ENCODE measurements at places on chromosomes 13 and 19.

- no peak for DNase-seq
Observed at GRCh38 chr19:4327877-4328242, 10.8 kb downstream of the STAP2 start.

- DNase-seq: no peak
Observed at GRCh38 chr19:49408816-49409440, 14.3 kb downstream of the PTH2 start.

DNA sequence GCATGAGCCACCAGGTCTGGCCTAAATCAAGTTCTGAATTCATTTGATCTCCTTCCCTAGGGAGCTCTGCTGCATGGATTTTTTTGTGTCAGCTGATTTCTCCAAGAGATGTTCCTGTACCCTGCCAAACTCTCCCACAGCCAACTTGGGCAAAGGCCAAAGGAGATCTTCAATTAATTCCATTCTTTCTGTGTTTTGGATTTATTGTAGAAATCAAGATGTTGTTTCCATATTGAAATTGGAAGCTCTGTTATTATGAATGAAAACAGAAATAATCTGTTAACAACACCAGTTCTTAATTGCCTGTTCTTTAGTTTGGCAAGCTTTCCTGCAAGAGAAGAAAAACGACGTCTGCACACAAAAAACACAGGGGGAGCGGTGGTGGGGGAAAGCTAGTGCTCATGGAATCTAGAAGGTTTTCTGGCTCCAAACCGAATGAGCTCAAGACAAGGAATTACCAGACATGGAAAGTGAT is 86.5 kb upstream of the ABCC4 start:
- no peak for DNase-seq

DNA sequence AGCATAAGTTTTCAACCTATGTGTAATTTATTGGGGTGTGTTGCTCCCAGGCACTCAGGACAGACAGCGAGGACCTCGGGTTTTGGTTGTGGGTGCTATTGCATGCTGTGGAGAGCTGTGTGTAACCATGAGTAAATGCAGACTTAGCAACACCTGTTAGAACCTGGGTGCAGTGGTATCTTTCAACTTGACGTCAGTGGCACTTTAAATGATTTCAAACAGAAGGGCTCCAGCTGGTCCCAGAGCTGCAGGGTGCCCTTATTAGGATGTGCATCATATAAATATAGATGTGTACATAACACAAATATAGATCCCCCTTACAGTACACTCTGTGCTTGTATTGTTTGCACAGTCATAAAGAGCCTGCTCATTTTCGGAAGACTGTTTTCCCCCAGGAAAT is 228.3 kb upstream of the IRS2 start:
- no peak for DNase-seq

DNA sequence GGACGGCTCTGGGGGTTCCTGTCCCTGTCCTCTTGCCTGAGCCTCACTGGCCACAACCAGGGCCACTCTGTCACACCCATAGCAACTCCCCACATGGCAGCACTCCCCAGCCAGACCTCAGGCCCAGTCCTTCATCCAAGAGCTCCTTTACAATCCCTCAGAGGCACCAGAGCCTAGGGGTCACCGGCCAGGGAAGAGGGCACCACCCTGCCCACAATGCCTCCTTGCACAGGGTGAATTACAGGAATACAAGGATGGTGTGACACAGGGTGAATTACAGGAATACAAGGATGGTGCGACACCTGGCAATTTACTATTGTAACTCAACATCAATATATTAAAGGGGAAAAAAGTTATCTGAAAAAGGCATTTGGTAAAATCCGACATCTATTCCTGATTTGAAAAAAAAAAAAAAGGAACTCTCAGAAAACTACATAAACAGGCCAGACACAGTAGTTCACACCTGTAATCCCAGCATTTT is 16.5 kb downstream of the MIER2 start:
- DNase-seq: no peak

DNA sequence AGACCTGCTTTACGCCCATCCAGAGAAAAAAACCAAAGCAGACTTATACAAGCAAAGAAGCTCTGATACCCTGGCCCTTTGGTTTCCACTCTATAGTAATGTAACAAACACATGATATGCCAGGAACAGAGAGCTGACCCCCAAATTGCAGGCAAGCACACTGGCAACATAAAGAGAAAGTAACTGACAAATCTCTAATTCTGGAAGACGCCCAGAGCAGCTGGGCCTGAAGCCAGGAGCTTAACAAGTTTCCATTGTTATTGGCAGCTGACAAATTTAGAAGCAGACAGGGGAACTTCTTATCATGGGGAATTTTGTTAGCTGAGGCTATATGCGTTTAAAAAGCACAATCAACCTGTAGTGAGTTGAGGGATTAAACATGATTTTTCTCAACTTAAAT is 158.0 kb downstream of the DLEU7 start:
- no peak for DNase-seq

- no peak for DNase-seq
Observed at GRCh38 chr13:67821606-67822005, 591.5 kb upstream of the PCDH9 start.

GRCh38 chr13:75494491-75494890 is 12.5 kb upstream of the TBC1D4 start:
- no peak for DNase-seq

DNA sequence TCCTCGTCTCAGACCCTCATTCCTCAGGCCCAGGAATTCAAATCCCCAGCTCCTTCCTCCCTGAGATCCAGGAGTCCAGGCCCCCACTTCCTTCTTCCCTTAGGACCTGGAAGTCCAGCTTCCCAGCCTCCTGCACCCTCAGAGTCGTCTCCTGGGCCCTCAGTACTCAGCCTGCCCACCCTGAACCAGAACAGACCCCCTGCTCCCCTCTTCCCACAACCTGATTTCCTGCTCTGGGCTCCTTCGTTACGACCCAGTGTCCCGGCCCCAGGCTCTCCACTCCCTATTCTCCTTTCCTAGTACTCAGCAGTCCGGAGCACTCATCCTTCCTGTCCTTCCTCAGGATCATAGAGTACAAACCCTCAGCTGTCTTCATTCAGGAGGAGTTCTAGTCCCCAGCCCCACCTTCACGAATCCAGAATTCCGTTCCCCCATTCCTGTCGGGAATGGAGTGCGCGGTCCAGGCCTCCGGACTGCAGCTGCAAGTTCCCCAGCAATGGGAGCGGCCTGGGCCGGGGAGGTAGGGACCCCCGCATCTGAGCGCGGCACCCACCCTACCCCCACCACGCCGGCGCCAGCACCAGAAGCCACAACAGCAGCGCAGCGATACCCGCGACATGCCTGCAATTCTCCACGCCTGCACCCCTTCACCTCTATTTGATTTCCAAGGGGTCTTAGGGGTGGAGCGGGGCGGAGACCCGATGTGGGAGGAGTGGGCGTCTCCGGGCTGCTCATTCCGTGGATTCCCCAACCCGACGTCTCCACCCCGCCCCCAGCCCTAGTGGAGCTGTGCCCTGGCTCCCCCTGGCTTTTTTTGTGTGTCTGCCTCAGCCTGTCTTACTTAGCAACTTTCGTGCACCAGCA is 12.7 kb downstream of the EGLN2 start:
- DNase-seq: no peak

GRCh38 chr19:50416034-50416977 is 2.4 kb upstream of the SPIB start:
- no peak for DNase-seq

- DNase-seq: no peak
Observed at GRCh38 chr19:29896802-29897201, 45.2 kb upstream of the URI1 start.

GRCh38 chr19:20558011-20558410 is 7.6 kb downstream of the ZNF737 start:
- no peak for DNase-seq

DNA sequence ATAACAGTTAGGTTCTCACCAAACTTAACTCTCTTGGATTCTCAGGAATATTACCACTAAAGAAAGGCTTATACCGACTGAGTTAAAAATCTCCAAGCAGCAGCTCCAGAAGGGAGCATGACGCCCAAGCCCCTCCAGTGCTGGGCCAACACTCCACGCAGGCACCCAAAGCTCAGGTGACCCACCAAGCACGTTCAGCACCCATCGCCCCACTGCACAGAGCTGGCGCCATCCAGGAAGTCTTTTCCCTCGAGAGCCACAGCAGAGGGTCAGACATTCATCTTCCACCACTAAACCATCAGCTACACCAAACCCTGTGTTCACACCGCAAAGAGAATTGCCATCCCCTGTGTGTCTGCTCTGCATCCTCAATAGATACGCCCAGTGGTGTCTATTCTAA is 65.7 kb downstream of the SOX1 start:
- no peak for DNase-seq

DNA sequence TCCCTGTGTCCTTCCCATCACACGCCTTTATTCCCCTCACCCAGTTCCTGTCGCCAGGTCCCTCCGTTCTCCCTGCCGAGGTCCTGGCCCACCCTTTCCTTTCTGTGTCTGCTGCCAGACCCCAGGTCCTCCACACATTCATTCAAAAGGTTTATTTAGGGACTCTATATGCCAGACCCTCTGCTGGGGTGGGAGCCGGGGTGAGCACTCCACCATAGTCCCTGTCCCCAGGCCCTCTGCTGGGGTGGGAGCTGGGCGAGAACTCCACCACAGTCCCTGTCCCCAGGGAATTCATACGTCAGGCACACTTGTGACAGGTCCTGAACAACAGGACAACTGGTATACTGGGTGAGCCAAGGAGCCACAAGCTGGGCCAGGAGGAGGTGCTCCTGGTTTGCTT is 34.4 kb upstream of the TUBGCP3 start:
- DNase-seq: no peak

DNA sequence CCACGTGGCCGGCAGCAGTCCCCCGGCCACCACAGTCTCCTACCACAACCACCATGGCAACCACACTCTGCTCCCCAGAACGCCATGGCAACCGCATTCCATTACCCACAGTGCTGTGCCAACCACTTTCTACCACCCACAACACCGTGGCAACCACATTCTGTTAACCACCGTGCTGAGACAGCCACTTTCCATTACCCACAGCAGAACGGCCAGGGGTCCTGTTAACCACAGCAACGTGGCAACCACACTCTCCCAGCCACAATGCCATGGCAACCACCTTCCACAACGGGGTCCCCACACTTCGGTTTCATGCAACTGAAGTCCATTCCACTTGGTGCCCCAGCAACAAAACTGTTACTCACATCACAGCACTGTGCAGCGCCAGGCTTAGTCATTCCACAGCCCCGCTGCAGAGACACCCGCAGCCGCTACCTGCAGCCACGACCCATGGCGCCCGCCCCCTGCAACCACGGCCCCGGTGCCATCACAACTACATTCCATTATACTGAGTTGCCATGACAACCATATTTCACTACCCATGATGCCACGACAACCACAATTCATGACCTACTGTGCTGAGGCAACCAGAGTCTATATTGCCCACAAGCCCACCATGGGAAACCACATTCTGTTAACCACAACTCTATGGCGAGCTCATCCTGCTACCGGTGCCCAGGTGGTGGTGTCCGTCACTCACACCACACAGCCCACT is 10.0 kb downstream of the DPF1 start:
- DNase-seq: peak; percentile 67

- DNase-seq: peak; percentile 17
Observed at GRCh38 chr19:50705422-50706019, 14.1 kb downstream of the SHANK1 start.

Measured in CD4-positive, alpha-beta memory T cell (primary cell).